ENCODE measurements at places on chromosomes 3 and 15.
A peak's percentile ranks its signal among the peaks of the same experiment; 100 is the strongest.

GRCh38 chr3:138915503-138916498 is 31.1 kb downstream of the FOXL2 start:
- DNase-seq: peak; percentile 89

DNA sequence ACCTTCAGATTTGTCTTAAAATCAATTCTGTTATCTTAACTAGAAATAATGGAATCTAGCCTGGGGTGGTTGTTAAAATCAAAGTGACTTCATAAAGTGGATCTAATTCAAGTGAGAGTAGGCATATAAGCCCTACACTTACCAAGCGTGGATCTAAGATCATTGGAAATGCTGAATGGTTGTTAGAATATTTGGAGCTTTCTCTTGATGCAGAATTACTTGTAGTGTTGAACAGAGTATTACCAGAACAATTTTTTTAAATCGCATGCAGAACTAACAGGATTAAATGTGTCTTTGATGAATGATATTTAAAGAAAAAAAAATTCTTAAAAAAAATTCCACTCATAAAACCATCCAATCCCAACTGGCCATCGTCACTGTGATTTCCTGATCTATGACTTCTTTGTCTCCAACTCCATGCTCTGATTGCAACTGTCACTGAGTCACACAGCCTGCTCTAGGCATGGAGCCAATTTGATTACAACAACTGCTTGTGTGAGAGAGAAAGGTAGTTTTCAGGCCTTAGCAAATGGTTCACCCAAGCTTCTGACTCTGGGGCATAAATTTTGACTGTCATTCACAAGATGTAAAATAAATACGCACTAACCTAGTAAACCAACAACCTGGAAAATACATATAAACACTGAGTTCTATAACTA is 25.9 kb upstream of the SPRED1 start:
- DNase-seq: no peak

- peak; percentile 74 for DNase-seq
These were observed 16.0 kb downstream of the HDAC11 start for GRCh38 chr3:13495921-13496723.

GRCh38 chr3:179149406-179149867 is 1.3 kb downstream of the PIK3CA start:
- peak; percentile 51 for DNase-seq

- DNase-seq: no peak
These were observed 184.7 kb downstream of the TJP1 start for GRCh38 chr15:29637555-29637954.

Data from stimulated activated naive CD8-positive, alpha-beta T cell treated with anti-CD3 and anti-CD28 coated beads, Interleukin-15, amount 100 ng/mL, for 72 hours (primary cell).